ENCODE measurements at places on chromosomes 2 and 18. TPM values are rescaled to one million over a fixed set of nuclear protein-coding genes. Genes with fewer than 3 reads are reported as not detected.

The CHRND gene
- 91.0 TPM for total RNA-seq

The SPATS2L gene
- 355 TPM for total RNA-seq

DNA sequence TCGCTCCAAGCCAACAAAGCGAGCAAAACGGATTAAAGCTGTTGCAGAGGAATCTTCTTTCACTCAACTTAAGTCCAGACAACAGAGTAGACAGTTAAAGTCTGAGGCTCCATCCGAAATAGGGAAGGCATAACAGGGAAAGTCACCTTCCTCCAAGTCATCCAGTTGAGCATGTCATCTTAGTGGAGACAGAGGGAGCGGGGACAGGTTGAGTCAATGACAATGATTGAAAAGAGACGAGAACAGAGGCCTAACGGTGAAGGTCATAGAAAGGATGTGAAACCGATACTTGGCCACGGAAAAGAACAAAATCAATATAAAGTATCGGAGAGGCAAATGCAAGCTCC, 455 bp downstream of the C18orf32 start:
- H3K4me3 ChIP-seq = peak overlapping the region; percentile 67
- peaks cover 9% of the 10 kb centered on the region for H3K4me1 ChIP-seq
- peak overlapping the region; percentile 62 for H3K27ac ChIP-seq
- H3K27me3 ChIP-seq = no peaks in the 10 kb centered on the region
- peaks cover 47% of the 10 kb centered on the region for H3K36me3 ChIP-seq

DNA sequence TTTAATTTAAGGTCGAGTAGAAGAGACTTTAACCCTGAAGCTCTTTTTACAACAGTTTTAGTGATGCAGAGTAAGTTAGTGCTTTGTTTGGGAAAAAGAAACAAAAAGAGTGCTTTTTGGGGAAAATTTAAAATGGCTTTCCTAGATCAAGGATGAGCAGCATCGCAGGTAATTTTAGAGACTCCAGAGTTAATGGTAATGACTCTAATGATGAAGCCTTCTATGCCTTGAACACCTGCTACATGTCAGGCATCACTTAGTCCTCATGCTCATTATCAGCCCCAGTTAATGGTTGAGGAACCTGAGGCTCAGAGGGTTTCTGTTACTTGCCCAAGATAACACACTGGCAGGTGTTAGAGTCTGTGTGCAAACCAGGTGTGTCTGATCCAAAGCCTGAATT, 167.8 kb downstream of the ACOXL start:
- H3K27me3 ChIP-seq = no peaks in the 10 kb centered on the region
- DNase-seq = no peak
- no peak overlapping the region for H3K27ac ChIP-seq
- no peaks in the 10 kb centered on the region for H3K4me1 ChIP-seq
- no peaks in the 10 kb centered on the region for H3K36me3 ChIP-seq

The SPP2 gene
- total RNA-seq = 0.14 TPM

The CD8B2 gene
- not detected for total RNA-seq

The TRABD2A gene
- total RNA-seq = 1.4 TPM

- no peaks in the 10 kb centered on the region for H3K4me1 ChIP-seq
- no peak overlapping the region for H3K27ac ChIP-seq
Measured at GRCh38 chr2:64934530-64934929, 54.7 kb upstream of the SLC1A4 start.

DNA sequence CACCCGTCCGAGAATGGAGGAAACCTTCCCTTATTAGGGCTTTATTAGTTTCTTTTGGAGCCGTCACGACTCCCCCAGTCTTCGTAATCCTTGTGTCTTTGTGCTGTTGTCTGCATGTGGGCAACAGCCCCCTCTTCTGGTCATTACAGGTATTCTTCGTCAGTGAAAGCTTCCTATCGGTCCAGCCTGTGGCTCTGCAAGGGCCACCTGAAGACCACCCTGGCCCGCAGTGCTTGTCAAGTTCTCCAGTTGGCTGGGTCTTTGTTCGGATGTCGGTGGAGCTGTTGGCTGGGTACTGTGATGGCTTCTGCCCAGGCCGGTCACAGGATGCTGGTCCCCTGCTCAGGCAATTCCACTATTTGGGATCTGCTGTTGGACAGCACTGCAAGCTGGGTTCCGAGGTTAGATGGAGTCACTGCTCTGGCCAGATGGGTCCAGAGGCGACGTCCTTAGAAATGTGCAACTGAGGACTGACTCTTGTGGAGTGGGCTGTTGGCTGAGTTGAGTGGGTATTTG, 19.2 kb downstream of the E2F6 start:
- no peaks in the 10 kb centered on the region for H3K4me1 ChIP-seq
- DNase-seq = peak; percentile 47

DNA sequence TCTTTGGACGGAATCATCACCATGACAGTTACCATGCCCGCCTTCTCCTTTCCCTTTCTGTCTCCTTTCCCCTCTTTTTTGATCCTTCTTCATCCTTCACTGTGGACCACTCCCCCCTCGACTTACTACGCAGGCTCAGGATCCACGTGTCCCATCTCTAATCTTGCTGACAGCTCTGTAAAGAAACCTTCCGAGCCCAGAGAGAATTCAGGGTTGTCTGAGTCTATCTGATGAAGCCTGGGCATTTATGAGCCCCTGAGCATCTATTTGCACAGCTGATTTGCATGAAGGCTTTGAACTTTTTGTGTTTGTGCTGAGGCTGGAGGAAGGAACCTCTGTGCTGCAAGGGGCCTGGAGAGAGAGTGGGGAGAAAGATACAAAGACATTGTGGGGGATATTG, 50.7 kb downstream of the CIB4 start:
- no peak overlapping the region for H3K27ac ChIP-seq
- no peaks in the 10 kb centered on the region for H3K36me3 ChIP-seq
- H3K27me3 ChIP-seq = peaks cover 40% of the 10 kb centered on the region
- no peaks in the 10 kb centered on the region for H3K4me1 ChIP-seq

The LRRC30 gene
- not detected for total RNA-seq
